A549 treated with dexamethasone at 1 μM for 4 hours (cell line): ENCODE measurements at places on chromosomes 11 and 22. TPM values are rescaled to one million over a fixed set of nuclear protein-coding genes. Genes with fewer than 3 reads are reported as not detected.

Gene ALX4
- total RNA-seq = 1.2 to 2.2 TPM (median 2.0 TPM) in 5 replicates

Gene OR4D5
- not detected in 5 replicates for total RNA-seq

Gene YPEL4
- 0.10 to 0.34 TPM (median 0.25 TPM) in 5 replicates for total RNA-seq

Gene GLB1L2
- total RNA-seq = 1.4 to 2.2 TPM (median 2.0 TPM) in 5 replicates

Gene C11orf91
- 0.53 to 1.7 TPM (median 0.91 TPM) in 5 replicates for total RNA-seq

Gene APOL6
- total RNA-seq = 1.3 to 1.6 TPM (median 1.4 TPM) in 5 replicates

Gene MRGPRX4
- not detected in 5 replicates for total RNA-seq

Gene CHORDC1
- total RNA-seq = 66.0 to 87.6 TPM (median 80.4 TPM) in 5 replicates

Gene CCDC87
- total RNA-seq = 0.39 to 0.75 TPM (median 0.55 TPM) in 5 replicates

Gene ART1
- 0.08 TPM in 1 of 5 replicates, not detected in the others for total RNA-seq

Gene RAB1B
- 120 to 159 TPM (median 153 TPM) in 5 replicates for total RNA-seq

Gene TIMM10
- 134 to 165 TPM (median 145 TPM) in 5 replicates for total RNA-seq

Gene OR56A1
- total RNA-seq = not detected in 5 replicates

Gene OR8A1
- total RNA-seq = not detected in 5 replicates

Gene LINC01488
- 0.04 to 0.11 TPM in 2 of 5 replicates, not detected in the others for total RNA-seq

Gene OR5P2
- not detected in 5 replicates for total RNA-seq

Gene OR52E8
- total RNA-seq = not detected in 5 replicates

Gene TOP3B
- 14.0 to 15.2 TPM (median 14.8 TPM) in 5 replicates for total RNA-seq

Gene NLRP6
- not detected in 5 replicates for total RNA-seq

Gene ABTB2
- total RNA-seq = 30.7 to 49.2 TPM (median 43.4 TPM) in 5 replicates

Gene CFAP300
- 5.0 to 7.0 TPM (median 5.6 TPM) in 5 replicates for total RNA-seq

Gene AQP11
- 0.89 to 1.3 TPM (median 1.2 TPM) in 5 replicates for total RNA-seq

Gene NEFH
- 0.07 to 0.17 TPM (median 0.12 TPM) in 5 replicates for total RNA-seq

Gene MMP1
- total RNA-seq = 0.50 to 1.3 TPM (median 0.93 TPM) in 5 replicates

Gene PATZ1
- total RNA-seq = 17.7 to 22.1 TPM (median 20.5 TPM) in 5 replicates

Gene SSTR3
- 0.02 TPM in 1 of 5 replicates, not detected in the others for total RNA-seq

Gene FOLR2
- not detected in 5 replicates for total RNA-seq

Gene EHF
- total RNA-seq = 0.83 to 1.7 TPM (median 1.2 TPM) in 5 replicates

Gene RCOR2
- total RNA-seq = 0.91 to 1.1 TPM (median 1.0 TPM) in 5 replicates

Gene RBM4
- total RNA-seq = 130 to 150 TPM (median 140 TPM) in 5 replicates

Gene ELMOD1
- total RNA-seq = 0.11 to 0.24 TPM (median 0.12 TPM) in 5 replicates

Gene TYR
- not detected in 5 replicates for total RNA-seq

Gene NAALADL1
- 0.18 TPM in 1 of 5 replicates, not detected in the others for total RNA-seq

Gene CBLIF
- total RNA-seq = not detected in 5 replicates

Gene CHKB
- 11.5 to 19.4 TPM (median 15.2 TPM) in 5 replicates for total RNA-seq

Gene MYRF
- 12.7 to 21.6 TPM (median 18.9 TPM) in 5 replicates for total RNA-seq

Gene CSNK1E
- 83.4 to 109 TPM (median 102 TPM) in 5 replicates for total RNA-seq

Gene BRSK2
- 3.9 to 7.2 TPM (median 5.8 TPM) in 5 replicates for total RNA-seq

Gene GGTLC3
- total RNA-seq = not detected in 5 replicates

Gene NLRP14
- not detected in 5 replicates for total RNA-seq
